ENCODE measurements at places on chromosomes 3 and 15.

- no peak for DNase-seq
Measured at GRCh38 chr3:18099611-18100010, 325.5 kb downstream of the SATB1 start.

GRCh38 chr3:192830291-192831110 is 87.2 kb downstream of the MB21D2 start:
- DNase-seq: no peak

DNA sequence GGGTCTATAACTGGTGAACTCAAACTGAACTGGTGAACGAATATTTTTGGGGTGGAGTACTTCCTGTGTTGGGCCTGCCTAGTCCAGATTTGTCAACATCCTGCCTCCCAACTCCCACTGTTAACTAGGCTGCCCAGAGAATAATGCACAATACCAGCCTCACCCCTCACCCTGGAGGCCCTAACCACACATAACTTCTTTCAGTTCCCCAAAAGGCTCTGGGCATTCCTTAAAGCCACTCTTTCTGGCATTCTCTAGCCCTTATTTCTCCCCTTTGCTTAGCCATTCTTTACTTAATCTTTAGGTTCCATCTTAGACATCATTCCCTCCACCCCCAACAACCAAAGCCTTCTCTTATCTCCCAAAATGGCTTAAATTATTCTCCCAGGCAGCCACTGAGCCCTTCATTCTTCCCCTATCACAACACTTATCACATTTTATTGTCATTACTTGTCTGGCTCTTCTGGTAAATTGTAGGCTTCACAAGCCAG is 9.1 kb upstream of the SEC11A start:
- peak; percentile 78 for DNase-seq

- no peak for DNase-seq
Measured at GRCh38 chr3:195410546-195410945, 32.3 kb downstream of the ACAP2 start.

DNA sequence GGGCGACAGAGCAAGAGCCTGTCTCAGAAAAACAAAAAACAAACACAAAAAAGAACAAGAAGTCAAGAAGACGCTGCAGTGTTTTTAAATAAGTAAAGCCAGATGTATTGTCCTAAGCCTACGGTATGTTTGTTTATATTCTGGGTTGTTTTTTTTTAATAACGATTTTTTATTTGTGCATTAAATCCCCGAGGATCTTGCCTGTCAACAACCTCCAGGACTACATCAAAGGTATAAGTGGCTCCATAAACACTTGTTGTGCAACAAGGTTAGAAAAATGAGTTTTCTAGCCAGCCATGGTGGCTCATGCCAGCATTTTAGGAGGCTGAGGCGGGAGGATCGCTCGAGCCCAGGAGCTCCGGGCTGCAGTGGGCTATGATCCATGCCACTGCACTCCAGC is 26.1 kb downstream of the ITGB5 start:
- DNase-seq: no peak

- DNase-seq: no peak
Measured at GRCh38 chr3:133401374-133402135, 1.7 kb downstream of the BFSP2 start.

- no peak for DNase-seq
Measured at GRCh38 chr15:101105059-101105891, 146.6 kb downstream of the CHSY1 start.

DNA sequence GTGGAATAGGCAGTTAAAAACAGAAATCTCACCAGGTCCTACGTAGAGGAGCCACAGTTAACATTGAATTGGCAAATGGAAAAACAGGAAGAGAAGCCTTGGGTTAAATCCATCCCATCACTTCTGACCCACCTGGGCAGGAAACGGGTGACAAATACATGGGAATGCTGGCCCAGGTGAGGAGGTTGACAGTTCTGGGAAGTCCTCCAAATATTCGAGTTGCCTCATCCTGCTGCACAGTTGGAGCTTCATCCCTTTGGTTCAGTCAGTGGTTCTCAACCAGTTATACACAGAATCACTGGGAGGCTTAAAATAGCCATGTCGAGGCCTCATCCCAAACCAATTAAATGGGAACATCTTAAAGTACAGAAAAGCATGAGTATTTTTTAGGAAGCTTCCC is 5.3 kb downstream of the MYZAP start:
- no peak for DNase-seq

GRCh38 chr15:96334705-96335410 is 4.4 kb downstream of the NR2F2 start:
- no peak for DNase-seq

DNA sequence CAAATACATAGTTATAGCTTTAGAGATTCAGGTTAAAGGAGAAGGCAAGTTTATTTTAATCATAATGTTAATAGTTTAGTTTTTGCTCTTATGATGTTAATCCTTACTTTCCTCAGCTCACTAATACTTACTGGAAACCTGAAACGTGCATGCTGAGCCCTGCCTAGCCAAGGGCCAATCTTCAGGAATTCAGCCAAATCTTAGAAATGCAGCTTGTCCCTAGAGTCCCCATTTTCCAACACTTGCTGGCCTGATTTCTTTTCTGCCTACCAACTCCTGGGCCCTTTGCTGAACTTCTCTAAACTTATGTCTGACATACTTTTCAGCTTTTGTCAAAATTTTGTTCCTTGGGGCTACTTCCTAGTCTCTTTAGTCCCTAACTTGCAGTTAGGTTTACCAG is 22.8 kb downstream of the BCHE start:
- no peak for DNase-seq
